NCI-H526 treated with DMSO at 0.1 percent for 48 hours (cell line): ENCODE measurements at places on chromosomes 3 and 15.

GRCh38 chr3:54917862-54918261 is 10.0 kb downstream of the LRTM1 start:
- DNase-seq: no peak

GRCh38 chr3:126679318-126679751 is 24.4 kb upstream of the TXNRD3 start:
- DNase-seq: peak; percentile 79

DNA sequence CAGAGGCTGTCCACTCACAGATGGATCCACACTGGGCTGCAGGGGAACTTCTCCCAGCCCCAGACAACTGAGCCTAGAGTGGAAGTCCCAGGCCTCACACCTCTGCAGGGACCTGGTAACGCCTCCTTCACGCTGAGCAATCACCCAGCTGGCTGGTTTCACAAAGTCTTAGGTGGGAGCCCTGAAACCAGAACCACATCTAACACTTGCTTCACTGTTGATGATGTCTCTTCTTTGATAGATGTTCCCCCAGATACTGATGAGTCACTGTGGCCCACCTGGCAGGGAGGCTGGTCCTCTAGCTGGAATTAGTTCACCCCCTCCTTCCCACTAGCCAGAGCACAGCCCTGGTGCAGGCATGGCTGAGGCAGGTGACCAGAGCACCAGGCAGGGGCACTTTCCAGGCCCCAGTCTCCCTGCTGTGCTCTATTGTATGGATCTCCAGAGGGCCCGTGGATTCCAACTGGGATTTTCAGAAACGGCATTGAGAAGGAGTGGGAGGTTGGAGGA is 33.5 kb downstream of the MYL3 start:
- no peak for DNase-seq

DNA sequence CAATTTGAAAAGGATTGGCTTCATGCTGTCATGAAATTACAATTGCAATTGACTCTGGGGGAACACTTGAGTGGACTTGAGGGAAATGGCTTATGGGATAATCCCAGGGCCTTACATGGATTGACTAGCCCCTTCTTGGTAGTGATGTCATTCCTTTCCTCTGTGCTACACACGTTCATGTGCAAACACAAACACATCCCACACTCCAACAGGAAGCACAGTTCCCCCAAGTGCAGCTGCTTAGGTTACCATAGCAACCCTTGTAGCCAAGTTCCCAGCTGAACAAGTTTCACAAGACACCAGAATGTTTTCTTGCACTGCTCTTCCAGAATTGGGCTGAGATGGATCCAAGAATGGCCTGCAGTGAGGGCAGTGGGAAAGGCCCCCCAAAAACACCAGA is 217.0 kb downstream of the ZNF621 start:
- no peak for DNase-seq

DNA sequence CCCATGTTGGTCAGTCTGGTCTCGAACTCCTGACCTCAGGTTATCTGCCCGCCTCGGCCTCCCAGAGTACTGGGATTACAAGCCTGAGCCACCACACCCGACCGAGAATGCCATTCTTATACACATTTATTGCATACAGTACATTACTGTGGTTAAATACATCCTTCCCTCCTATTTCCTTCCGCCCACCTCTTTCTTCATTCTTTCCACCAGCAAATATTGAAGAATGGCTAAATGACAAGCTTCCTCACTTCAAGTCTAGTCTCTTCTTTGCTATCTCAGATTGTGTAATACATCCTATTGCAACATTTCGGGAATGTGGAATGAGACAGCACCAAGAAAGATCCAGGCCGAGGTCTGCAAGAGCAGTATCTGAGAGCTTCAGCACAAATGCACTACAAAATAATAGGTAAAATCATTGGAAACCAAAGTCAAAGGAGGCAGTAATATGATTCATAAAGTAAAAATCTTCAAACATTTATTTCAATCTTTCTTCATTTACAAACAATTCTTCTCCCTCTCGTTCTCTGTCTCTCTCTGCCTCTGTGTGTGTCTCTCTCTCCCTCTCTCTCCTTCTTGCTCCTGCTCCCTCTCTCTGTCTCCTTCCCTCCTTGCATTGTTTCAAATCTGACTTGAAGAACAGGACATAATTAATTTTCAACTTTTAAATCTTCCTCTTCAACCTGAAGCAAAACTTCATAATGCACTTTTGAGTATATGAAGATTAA is 94.7 kb upstream of the TGFBR2 start:
- DNase-seq: no peak

DNA sequence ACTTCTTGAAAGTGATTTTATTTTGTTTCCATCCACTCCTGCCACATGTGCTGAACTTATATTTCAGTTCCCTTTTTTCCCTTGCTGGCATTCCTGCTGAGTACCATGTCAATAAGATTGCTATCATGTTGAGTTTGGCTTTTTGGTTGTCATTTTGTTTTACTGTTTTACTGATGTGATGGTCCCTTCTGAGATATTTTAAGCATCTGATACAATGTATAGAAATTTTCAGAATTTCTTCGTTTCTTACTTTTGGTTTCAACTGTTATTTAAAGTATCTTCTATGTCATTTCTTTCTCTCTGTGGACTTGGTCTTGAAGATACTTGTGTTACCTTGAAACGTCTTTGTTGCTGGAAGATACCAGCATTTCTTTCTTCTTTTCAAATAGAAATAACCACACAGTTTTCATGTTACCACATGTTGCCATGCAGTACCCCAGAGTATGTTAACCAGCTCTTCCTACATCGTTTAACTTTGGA is 14.1 kb downstream of the SIDT1 start:
- DNase-seq: no peak
